ENCODE measurements at places on chromosomes 7 and 10.

DNA sequence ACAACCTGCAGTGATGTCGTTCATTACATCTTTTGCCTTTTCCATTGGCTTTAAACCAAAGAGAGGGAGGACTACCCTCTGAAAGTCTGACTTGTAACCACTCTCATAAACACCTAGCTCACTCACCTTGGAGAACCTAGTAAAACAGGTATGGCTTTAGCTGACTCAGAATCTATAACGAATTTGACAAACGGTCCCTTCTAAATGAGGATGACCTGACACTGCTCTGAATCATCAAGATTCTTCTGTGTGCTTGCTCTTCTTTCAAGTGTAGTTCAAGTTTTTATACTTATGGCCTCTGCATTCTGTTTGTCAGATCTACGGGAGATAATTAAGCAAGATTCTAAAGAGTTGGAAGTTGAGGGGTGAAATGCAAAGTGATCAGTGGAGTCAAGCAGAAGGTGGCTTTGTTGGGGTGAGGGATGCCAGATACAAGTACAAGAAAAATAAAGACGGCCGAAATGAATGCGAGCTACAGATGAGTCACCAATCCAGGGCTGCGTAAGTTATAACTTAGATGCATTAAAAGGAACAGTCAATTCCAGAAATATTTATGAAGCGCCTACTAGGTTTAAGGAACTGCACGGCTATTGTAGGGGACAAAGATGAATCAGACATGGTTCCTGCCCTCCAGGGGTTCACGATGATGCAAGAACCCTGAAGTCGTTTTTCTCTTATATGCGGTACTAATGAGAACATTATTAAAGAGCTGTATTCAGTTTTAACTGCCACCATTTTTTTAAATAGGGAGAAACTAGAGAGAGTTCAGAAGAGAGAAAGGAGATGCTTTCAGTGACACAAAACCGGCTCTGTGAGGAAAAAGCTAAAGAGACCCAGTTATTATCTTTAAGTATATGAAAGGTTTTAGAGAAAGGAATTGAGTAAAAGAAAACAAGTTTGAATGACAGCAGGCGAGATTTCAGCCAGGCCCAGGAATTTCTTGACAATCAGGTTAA lies 6.5 kb downstream of the HIPK2 start:
- no peak overlapping the region for H3K27ac ChIP-seq
- H3K27me3 ChIP-seq: no peaks in the 10 kb centered on the region
- H3K4me1 ChIP-seq: peaks cover 86% of the 10 kb centered on the region
- H3K36me3 ChIP-seq: peaks cover 36% of the 10 kb centered on the region
- DNase-seq: no peak

- H3K4me1 ChIP-seq: no peaks in the 10 kb centered on the region
- no peak overlapping the region for H3K27ac ChIP-seq
- no peak overlapping the region for H3K4me3 ChIP-seq
- no peak for DNase-seq
These were observed 21.4 kb upstream of the SCIN start for GRCh38 chr7:12549106-12549505.

GRCh38 chr10:6704896-6705295 lies 124.8 kb upstream of the PRKCQ start:
- H3K27ac ChIP-seq: no peak overlapping the region
- H3K36me3 ChIP-seq: no peaks in the 10 kb centered on the region
- no peak for DNase-seq
- no peaks in the 10 kb centered on the region for H3K4me1 ChIP-seq

DNA sequence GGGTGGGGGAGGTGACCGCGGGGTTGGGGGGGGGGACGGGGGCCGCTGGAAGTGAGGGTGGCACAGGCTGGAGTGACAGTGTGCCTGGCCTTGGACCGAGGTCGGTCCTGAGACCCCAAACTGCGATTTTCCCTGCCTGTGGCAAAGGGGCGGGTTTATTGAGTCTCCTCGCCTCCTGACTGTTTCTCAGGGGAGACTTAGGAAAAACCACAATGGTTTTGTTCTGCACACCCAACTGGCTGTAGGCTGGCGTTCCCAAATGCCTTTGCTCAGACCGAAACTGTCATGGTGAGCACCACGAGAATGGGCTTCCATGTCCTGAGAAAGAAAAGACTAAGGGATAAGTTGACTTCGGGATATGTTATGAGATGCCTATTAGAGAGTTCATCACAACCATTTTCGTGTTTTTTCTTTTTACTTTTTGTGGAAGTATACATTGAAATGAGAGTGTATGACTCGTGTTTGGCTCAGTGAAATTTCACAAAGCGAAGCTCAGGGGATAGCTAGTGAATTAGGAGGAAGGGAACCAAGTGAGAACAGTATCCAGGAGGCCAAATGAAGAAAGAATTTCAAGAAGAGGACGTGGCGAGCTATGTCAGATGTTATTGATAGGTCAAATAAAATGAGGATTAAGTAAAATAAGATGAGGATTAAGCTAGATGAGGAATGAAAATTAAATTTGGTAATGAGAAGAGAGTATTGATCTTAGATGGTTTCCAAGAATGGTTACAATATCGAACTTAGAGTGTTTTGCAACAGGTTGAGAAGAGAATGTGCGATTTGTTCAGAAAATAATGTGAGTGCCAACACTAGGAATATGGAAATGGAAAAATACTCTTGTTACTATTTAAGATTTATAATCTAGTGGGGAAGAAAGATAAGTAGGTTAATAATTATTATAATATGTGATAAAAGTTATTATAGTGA lies 918 bp downstream of the NET1 start:
- H3K4me1 ChIP-seq: peaks cover 10% of the 10 kb centered on the region
- peaks cover 24% of the 10 kb centered on the region for H3K36me3 ChIP-seq
- DNase-seq: no peak
- H3K27ac ChIP-seq: peak overlapping the region; percentile 15
- peaks cover 23% of the 10 kb centered on the region for H3K27me3 ChIP-seq

DNA sequence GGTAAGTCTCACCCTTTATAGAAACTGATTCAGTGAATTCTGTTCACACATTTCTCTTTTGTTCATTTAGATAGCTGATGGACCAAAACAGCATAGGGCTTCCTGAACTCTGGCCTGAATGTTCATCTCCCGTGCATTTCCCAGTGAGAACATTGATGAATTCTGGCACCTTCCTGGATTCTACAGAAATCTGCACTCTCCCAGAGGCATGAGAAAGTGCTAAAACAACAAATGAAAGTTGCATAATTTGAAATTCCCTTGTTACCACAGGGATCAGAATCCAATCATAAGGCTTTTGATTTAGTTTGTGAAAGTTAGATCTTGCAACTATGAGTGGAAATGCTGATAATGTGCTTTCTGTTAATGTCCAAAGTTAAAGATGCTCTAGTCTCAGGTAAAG lies 29.7 kb upstream of the SCIN start:
- H3K4me1 ChIP-seq: no peaks in the 10 kb centered on the region
- no peak overlapping the region for H3K27ac ChIP-seq
- DNase-seq: no peak

DNA sequence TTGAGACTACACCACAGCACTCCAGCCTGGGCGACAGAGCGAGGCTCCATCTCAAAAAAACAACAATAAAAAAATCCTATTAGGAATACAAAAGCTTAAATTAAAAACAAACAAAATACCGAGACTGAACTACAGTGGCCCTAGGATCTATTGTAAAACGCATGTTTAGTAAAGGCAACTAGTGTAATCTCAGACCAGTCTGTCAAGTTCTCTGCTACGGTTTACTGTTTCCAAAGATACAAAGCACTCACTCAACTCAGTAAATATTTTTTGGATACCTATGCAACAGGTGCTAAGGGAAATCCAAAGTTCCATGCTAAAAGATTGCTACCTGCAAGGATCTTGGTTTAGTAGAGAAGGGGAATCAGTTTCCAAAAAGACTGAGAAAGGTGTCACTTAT lies 3.4 kb upstream of the MIOS start:
- peaks cover 9% of the 10 kb centered on the region for H3K4me1 ChIP-seq
- H3K4me3 ChIP-seq: no peak overlapping the region
- H3K36me3 ChIP-seq: peaks cover 6% of the 10 kb centered on the region
- H3K27ac ChIP-seq: no peak overlapping the region
- H3K27me3 ChIP-seq: peaks cover 10% of the 10 kb centered on the region

- H3K4me3 ChIP-seq: no peak overlapping the region
- H3K27me3 ChIP-seq: no peaks in the 10 kb centered on the region
- peaks cover 67% of the 10 kb centered on the region for H3K36me3 ChIP-seq
- peak; percentile 63 for DNase-seq
- peaks cover 75% of the 10 kb centered on the region for H3K4me1 ChIP-seq
- peak overlapping the region; percentile 19 for H3K27ac ChIP-seq
These were observed 101.4 kb upstream of the FAM133B start for GRCh38 chr7:92691578-92691977.

Data from activated CD4-positive, alpha-beta T cell treated with anti-CD3 and anti-CD28 coated beads, Interleukin-2, amount 10 ng/mL, durations not matched to agents 7 days and 5 days (primary cell).